ENCODE measurements at places on chromosomes 5 and 9.

GRCh38 chr9:79574781-79575180 is 3.0 kb downstream of the TLE4 start:
- no peak for DNase-seq

DNA sequence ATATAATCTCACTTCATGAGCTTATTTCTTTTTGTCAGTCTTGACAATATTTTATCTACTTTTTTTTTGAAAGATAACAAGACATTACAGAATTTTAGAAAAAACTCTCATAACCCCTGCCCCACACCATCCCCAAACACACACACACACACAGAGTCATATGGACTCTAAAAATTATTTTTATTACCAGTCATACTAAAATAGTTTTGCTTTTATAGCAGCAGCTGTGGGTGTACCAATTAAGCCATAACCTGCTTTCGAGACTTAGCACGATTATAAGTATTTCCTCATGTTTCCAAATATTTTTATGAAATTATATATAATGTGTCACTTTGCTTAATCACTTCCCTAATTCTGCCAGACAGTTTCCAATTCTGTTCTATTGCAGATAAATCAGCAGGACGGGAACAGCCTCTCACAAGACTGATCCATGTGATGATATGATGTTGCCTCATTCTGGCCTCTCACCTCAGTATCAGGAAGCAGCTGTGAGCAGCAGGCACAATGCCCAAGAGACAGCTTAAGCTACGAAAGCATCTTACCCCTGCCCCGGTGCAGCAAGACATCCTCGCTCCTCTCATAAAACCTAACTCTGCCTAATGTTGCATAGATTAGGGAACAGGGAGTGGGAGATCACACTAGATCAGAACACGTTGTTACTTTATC is 7.0 kb downstream of the PDCL start:
- no peak for DNase-seq

GRCh38 chr9:71721855-71722254 is 46.5 kb downstream of the CEMIP2 start:
- DNase-seq, result no peak

DNA sequence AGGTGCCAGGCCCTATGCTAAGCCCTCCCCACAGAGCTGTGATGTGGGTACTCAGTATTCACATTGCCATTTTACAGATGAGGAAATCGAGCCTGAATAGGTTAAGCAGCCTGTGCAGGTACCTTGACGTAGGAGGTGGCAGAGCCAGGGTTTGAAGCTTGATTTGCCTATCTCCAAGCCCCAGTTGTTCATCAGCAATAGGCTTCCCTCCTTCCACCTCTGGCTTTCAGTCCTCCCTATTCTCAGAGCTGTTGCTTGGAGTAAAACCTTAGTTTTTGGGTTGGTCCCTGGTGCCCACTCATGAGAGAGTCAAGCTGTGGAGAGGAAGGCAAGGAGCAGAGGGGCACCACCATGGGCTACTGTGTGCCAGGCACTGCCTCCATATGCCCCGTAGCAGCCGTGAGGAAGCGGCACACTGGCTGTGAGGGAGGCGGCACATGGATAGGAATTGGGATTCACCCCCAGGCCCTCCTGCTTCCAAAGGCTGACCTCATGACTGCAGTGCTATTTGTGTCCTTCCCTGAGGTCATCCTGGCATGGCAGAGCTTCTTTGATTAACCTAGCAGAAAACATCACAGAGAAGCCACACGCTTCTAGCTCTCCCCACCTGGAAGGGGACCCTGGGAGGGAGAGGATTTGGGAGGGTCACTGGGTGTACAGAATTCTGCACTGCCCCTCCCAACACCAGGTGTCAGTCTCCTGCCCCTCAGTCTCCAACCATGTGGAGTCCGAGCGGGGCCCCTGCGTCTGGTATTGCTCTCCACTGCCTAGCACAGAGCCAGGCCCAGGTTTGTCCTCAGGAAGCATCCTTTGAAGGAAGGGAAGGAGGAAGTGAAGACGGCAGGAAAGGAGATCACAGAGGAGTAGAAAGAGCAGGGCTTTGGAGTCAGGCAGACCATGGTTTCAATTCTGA is 109.8 kb downstream of the RGS3 start:
- DNase-seq, result no peak

GRCh38 chr9:125460346-125460745 is 198.7 kb downstream of the GAPVD1 start:
- DNase-seq, result no peak

Measured in Panc1 (cell line).